ENCODE measurements at places on chromosomes 6 and 20. TPM values are rescaled to one million over a fixed set of nuclear protein-coding genes. Genes with fewer than 3 reads are reported as not detected.
A peak's percentile ranks its signal among the peaks of the same experiment; 100 is the strongest.

- no peak for DNase-seq
Measured at GRCh38 chr6:39753725-39754045, 28.5 kb upstream of the KIF6 start.

GRCh38 chr6:115078555-115078954, 735.7 kb upstream of the HS3ST5 start:
- no peak for DNase-seq

GRCh38 chr6:160147146-160147536, 25.5 kb downstream of the SLC22A1 start:
- no peak for DNase-seq

DNA sequence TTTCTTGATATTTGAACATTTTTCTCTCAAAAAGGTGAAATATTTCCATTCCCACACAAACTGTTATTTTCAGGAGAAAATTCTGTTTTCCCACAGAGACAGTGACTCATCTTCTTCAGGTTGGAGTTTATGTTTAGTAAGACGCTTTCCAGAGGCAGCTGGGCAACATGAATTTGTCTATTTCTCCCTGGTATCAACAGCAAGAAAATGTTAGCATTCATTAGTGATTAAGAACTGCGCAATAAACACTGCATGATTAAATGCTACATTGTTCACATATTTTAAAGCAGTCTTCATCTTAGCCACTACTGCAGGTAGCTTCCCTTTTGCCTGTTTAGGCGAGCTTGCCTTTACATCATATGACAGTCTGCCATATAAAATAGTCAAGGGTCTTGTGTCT, 295.7 kb downstream of the C6orf118 start:
- no peak for DNase-seq

- DNase-seq = no peak
Measured at GRCh38 chr6:146896062-146896813, 297.5 kb downstream of the ADGB start.

GRCh38 chr20:61902221-61902869, 163.3 kb downstream of the TAF4 start:
- DNase-seq = no peak

The TRIM26 gene
- 37.2 TPM for polyA plus RNA-seq

The C6orf118 gene
- not detected for polyA plus RNA-seq

The OLIG3 gene
- polyA plus RNA-seq = not detected

The LST1 gene
- not detected for polyA plus RNA-seq

The ZNF391 gene
- 1.8 TPM for polyA plus RNA-seq

The TBXT gene
- polyA plus RNA-seq = not detected

GRCh38 chr20:25668446-25668845, 28.2 kb downstream of the ZNF337 start:
- DNase-seq = no peak

The MAP1LC3A gene
- polyA plus RNA-seq = 2.5 TPM

DNA sequence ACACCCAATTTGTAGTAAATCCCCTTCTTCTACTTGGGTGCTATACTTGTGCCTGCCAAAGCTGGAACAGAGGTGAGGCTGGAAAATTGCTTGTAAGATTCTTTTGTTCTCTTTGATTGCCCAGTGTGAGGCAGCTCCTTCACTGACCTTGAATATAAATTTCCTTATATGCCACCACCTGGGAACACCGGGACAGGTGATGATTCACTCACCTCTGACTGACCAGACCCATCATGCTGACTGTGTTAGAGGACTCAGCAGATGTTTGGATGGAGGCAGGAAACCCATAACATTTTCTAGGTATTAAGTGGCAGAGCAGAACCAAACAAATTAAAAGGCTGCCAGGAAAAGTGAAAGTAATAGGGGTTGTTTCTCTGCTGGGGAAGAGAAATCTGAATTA, 120.9 kb downstream of the GRM1 start:
- DNase-seq = peak; percentile 8

- no peak for DNase-seq
Measured at GRCh38 chr6:106688177-106688951, 59.0 kb downstream of the QRSL1 start.

DNA sequence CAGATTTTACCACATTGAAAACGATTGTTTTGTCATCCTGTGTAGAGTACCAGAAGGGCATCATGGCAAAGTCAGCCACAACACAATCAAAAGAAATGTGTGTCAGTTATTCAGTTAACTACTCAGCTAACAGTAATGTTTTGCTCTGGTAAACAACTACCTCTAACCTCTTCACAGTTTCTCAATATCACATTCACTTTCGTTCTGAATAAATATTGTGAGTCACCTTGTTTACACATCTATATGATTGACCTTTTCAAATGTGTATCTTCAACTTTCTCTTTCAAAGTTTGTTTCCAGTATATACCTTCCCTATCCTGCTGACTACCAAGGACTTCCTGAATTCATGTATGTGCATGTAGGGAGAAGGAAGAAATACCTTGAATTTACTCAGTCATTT, 216.6 kb upstream of the UFL1 start:
- no peak for DNase-seq

DNA sequence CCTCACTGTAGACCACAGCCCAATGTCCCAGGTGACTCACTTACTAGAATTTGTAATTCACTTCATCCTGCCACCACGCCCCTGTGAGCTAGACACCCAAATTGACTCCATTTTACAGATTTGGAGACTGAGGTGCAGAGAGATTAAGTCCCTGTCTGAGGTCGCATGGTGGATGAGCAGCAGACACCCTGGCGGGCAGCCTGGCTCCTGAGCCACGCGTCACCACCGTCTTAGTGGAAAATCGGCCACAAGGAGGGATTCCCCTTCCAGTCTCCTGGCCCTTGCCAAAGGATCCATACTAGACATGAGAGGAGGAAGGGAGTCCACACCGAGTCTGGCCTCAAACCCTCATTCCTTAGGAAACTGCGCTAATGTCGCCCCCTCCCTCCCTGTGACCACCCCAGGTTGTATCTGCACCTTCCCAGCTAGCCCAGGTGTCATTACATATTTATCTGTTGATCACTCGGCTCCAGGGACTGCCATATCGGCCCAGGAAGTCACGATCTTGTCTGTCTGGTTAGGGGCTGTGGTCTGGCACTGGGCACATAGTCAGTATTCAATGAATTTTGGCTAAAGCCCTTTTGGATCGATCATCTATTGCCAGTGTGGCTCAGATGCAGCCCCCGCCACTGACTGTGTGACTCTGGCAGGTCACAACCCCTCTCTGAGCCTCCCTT, 25.7 kb upstream of the PTGIS start:
- DNase-seq = no peak

The SAPCD1 gene
- 1.8 TPM for polyA plus RNA-seq

DNA sequence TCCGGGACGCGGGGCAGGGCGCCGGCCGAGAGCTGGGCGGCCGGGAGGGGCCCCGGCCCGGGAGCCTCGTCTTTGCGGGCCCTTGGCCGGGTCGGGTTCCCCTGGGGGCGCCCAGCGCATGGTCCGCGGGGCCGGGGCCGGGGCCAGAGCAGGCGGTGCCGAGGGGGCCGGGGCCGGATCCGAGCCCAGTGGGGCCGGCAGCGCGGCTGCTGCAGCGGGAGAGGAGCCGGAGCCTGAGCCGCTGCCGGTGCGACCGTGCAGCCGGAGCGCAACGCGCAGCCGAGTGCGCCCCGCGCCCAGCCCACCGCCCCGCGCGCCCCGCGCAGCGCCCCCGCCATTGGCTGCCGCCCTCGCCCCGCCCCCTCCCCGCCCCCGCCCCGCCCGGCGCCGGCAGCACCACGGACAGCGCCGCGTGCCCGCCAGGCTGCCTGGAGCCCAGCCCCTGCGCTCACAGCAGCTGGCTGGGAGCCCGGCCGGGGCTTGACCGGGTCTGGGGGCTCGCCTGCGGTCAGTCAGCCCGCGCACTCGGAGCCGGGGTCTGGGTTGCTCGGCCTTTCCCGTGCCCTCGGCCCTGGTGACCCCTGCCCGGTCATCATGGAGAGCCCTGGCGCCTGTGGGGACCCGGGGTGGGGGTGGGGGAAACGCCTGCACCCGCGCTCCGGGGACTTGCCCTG, at the start of gene HRH3:
TSS of gene HRH3 (minus strand) at position 287 of the 674 bp plus-strand sequence. CDS start 308 bp downstream, outside the sequence.
- no peak for DNase-seq

DNA sequence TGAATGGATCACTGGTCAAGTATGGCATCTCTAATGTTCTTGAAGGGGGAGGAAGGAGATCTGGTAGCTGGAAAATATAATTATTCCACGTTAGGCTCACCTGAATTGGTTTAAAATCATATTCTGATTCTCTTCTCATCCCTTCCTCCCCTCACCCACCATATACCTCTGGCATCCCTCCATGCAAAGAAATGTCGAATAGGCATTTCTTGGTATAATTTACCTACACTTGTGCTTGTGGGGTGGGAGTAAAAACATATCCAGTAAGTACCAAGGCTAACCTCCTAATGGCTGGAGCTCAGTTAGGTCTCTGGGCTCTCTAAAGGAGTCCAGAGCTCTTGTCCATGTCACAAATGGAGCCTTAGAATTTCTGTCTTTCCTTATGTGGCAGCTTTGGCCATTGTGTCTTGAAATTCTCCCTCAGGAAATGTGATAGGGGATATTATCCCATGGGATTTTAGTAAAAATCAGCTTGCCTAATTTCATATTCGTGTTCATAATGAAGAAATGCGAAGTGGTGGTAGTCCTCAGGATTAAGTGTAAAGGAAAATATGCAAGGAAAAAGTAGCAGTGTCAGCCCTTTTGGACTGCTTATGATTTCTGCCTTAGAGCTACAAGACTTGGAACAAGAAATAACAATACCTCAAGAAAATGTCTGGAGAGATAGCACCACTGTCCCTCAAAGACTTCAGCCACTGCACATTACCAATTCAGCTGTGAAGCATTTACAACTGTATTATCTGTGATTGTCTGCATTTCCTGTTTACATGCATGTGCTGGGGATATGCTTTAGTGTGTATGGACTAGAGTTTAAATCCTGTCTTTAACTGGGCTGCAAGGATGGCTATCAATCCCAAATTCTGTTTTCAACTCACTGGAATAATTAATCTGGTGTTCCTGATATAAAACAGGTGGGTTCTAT, 12.3 kb downstream of the TAF11 start:
- DNase-seq = no peak

DNA sequence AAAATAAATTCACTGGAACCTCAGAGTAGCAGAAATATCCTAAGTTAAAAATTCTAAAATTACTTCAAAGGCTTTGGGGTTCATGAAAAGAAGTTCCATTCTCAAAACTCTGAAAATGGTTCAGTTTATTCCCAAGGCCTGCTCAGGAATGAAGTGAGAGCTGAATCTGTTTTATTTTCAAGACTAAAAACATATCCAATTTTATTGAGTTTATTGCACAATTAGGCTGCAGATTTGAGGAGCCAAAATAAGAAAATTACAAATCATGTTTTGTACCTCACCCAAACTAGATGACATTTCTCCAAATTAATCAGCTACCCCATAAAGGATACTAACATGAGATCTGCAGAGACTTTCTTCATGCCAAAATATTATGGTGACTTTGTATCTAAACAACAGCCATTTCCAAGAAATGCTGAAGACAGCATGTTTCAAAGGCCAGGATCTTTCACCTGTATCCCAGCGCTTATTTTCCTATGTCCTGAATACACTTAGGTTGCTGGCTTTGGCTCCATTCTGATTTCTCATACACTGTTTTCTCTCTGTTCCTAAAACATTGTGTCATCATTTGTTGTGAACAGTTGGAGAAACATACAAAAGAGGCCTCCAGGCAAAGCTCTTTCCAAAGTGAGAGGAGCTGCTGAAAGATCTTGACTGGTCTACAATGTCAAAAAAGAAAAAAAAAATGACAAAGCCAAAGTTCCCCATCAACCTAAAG, 85.7 kb upstream of the F13A1 start:
- DNase-seq = no peak

The DEFB128 gene
- polyA plus RNA-seq = not detected

DNA sequence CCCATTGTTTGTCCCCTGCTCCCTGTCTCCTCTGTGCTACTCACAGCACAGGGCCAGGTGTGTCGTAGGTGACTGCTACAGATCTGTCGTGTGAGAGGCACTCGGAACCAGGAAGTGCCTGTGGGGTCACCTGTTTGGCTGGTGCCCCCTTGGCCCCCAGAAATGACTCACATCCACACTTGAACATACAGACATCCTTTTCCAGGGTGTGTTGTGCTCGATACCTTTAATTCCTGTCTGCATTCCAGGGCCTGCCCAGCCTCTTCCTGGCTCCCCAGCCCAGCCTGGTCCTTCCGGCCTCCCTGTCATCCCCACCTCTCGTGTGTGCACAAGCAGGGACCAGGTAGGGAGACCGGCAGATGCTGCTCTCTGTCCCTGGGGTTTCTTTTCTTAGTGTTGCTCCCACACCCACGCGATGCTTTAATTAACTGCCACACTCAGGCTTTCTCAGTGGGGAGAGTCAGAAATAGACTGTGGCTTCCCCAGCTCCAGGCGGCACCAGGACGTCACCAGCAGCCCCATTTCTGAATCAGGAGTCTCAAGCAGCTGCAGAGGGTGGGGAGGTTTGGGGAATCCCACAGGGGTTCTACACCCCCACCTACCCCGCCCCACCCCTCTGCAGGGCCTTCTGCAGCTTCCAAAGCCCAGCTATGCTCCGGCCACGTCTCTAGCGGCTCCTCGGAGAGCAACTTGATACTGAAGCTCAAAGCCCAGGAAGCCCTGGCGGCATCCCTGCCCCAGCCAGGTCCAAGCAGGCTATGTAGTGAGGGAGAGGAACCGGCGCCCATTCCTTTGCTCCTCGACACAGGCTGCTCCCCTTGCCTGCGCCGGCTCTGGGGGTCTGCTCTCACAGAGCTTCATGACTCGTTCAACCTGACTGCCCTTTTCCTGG, 102.2 kb downstream of the SYCP2 start:
- peak; percentile 46 for DNase-seq

The TSPO2 gene
- polyA plus RNA-seq = not detected

DNA sequence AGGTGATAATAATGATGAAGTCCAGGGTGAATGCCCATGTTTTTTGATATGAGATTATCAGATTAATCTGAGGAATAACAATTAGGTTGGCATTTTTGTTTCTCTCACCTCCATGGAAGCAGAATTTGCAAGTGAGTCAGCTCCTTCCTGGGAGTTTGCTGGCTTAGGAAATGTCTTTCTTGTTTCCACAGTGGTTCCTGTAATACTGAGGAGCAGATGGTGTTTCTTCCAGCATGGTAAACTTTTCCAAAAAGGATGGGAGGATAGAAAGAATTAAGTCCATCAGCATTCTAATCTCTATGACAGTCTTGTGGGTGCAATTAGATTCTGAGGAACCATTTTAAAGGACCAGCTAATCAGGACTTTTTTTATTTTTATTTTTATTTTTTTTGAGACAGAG, 40.5 kb downstream of the SNAP25 start:
- no peak for DNase-seq

GRCh38 chr6:156780962-156781853, 4.0 kb downstream of the ARID1B start:
- peak; percentile 20 for DNase-seq

- no peak for DNase-seq
Measured at GRCh38 chr6:168664956-168665355, 224.0 kb downstream of the SMOC2 start.

GRCh38 chr6:76439811-76440210, 367.3 kb upstream of the IMPG1 start:
- no peak for DNase-seq
